ENCODE measurements at places on chromosomes 7 and 10.

- no peak for DNase-seq
These were observed 20.3 kb downstream of the CXCL12 start for GRCh38 chr10:44364566-44364965.

- no peak for DNase-seq
These were observed 132.5 kb downstream of the RELN start for GRCh38 chr7:103856929-103857328.

DNA sequence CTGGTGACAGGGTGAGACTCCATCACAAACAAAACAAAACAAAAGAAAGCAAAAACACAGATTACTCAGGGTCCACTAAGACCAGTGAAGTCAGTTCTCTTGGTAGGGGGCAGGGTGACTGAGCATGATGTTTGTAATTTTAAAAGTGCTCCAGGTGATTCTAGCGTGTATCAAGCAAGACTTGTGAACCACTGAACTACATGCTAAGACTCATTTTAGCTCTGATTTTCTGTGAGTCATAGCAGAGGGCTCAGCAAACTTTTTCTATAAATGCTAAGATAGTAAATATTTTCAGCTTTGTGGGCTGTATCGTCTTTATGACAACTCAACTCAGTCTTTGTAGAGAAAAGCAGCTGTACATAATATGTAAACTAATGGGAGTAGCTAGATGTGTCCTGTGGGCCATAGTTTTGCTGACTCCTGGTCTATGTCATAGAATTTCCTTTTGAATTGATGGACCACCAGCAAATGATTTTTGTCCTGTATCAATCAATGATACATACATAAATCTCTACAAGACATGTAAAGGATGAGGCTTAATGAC lies 141.3 kb downstream of the CFTR start:
- no peak for DNase-seq

DNA sequence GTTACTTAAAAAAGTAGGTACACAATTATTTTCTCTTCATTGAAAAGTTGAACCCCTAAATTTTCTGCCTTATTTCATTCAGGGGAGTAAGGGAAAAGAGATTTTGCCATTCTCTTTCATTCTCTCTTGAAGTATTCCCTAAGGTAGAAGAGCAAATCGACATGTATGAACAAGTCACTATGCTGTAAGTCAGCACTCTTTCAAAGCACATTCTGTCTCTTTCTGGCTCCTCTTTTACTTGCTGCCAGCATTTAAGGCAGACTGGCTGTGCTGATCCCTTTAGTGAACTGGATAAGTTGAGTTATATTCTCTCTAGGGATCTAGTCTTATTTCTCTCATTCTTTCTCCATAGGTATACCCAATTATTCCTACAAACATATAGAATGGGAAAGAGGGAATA lies 222.3 kb upstream of the ZWINT start:
- no peak for DNase-seq

DNA sequence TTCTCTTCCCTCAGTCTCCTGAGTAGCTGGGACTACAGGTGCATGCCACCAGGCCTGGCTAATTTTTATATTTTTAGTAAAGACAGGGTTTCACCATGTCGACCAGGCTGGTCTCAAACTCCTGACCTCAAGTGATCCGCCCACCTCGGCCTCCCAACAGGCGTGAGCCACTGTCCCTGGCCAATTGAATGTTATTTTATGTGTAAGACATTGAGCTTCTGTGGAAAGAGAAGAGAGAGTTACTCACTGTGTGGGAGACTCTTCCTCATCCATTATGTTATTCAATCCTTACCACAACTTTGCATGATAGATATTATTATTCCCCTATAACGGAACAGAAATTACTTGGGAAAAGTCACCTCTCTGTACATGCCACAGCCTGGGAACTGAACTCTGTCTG lies 32.6 kb upstream of the MXI1 start:
- DNase-seq = no peak

DNA sequence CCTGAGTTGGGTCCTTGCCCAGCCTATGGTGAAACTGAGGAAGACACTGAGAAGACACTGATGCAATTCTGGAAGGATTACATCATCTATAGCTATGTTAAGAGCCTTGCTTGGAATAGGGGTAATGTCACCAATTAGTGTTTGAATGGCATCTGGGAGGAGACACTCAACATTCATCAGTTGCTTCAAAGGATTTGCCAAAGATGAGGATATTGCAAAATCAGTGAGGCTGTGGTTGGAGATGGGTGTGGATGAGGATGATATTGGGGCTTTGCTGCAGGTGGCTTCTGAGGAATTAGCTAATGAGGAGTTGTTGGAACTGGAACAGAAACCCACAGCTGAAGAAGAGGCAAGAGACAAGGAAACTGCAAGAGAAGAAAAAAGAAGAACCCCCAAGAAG lies 146.7 kb upstream of the SP4 start:
- no peak for DNase-seq
